Gastroesophageal sphincter (tissue), 4 donors: ENCODE measurements at places on chromosomes 6 and 20. TPM values are rescaled to one million over a fixed set of nuclear protein-coding genes. Genes with fewer than 3 reads are reported as not detected.

GRCh38 chr20:44109951-44110361, 77.0 kb downstream of the JPH2 start:
- no peak for ATAC-seq

DNA sequence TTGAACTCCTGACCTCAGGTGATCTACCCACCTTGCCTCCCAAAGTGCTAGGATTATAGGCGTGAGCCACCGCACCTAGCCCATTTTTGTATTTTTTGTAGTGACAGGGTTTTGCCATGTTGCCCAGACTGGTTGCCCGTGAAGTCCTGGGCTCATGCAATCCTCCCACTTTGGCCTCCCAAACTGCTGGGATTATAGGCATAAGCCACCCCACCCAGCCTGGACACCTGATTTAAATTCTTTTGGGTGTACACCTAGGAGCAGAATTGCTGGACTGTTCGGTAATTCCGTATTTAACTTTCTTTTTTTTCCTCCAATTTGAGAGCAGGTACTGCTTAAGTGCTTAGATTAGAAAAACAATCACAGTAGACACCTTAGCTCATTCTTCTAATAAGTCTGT, 5.6 kb upstream of the NRM start:
- no peak for ATAC-seq

DNA sequence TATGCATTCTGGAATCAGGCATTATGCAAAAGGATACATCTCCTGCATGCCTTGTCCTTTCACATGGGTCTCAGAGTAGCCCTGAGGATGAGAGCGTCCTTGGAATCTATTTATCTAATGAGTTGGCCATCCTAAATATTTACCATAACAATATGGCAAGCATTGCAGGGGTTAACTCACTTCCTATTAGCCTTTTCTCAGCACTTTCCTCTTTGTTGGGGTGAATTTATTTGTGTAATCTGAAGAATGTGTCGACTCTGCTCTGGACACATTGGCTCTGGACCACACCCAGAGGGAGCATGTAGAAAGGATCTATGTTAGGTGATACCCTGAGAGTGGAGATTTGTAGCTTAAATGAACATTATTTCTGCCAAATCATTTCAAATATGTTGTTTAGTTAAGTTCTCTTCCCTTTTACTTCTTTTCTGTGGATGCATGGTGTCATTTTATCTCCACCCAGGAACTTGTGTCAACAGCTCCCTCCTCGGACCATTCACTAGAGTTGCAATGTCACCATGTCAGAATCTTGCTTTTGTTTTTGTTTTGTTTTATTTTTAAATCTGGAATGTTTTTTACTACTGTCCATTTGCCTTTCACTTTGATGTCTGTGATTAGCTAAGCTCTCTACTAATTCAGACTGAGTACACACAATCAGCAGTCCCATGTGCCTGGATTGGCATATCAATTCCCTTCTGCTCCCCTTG, 757.0 kb upstream of the MMS22L start:
- no peak for ATAC-seq

Gene EEF1A2
- total RNA-seq = 3.7 TPM
